NCI-H1694 treated with DMSO at 0.1 percent for 48 hours (cell line): ENCODE measurements at places on chromosomes 11 and 22.

GRCh38 chr11:1041936-1042608 is 5.6 kb upstream of the MUC6 start:
- no peak for DNase-seq

- DNase-seq: no peak
Measured at GRCh38 chr11:75325713-75326438, 25.6 kb downstream of the ARRB1 start.

- peak; percentile 39 for DNase-seq
Measured at GRCh38 chr22:35684270-35684700, 33.4 kb upstream of the APOL5 start.

- DNase-seq: no peak
Measured at GRCh38 chr22:20017622-20017958, 967 bp upstream of the ARVCF start.

DNA sequence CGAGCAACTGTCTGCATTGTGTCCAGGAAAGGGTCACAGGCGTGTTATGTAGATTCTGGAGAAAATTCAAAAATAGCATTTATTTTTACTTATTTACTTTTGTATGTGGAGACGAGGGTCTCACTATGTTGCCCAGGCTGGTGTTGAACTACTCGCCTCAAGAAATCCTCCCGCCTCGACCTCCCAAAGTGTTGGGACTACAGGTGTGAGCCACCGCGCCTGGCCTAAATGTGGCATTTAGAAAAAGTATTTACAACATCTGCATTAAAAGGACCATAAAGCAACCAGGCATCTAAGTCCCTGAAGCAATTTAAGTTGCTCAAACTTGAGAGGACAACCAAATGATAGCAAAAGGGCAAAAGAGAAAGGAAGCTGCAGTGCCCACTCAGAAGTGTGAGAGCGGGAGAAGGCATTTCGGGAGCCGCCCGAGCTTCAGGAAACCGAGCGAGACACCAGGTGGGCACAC is 595 bp downstream of the TRIM66 start:
- DNase-seq: no peak

DNA sequence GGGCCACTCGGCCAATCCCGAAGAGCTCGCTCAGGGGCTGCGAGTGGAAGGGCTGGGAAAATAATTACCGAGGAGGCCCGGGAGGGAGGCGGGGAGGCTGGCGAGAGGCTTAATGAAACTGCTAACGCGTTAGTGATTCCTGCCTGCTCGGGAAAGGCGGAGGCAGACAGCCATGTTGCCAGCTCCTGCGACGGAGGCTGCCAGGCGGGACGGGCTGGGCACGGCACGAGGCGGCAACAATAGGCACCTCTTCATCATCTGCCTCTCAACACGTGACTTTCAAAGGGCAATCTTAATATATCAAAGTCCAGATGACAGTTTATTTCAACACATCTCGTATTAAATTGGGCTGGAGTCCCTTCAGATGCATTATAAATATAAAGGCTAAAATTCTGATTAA is 68.0 kb upstream of the TCF20 start:
- no peak for DNase-seq
